H54 (cell line): ENCODE measurements at places on chromosomes 6 and 20.

DNA sequence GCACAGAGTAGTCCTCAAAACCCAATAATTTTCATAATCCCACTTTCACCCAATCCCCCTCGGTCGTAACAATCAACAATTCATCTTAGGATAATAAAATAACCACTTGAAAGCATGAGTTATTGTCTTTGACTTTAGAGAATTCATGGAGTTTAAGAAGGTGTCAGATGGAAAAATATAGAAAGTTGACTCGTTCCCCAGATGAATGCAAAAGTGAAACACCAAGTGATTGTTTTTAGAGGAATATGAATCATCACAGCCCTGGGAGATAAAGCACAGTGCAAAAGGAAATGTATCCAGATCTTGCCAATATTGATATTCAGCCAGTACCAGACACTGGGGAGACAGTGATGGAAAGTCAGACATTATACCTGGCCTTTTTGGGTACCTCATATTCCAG is 860.5 kb downstream of the DHX35 start:
- DNase-seq: no peak

- no peak for DNase-seq
Measured at GRCh38 chr6:168028181-168028580, 30.7 kb downstream of the KIF25 start.

DNA sequence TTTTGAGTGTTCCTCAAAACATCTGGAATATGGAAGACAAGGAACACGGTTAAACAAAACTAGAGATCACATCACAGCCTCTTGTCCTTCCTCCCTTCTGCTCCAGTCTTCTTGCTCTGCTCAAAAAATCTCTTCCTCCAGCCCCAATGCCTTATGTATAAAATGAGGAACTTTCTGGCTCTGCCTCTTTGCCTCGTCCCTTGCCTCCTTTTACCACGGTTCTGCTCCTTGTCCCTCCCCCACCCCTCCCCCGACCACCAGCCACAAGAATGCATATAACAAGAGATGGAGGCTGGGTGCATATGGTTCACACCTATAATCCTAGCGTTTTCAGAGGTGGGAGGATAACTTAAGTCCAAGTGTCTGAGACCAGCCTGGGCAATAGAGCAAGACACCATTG is 43.6 kb downstream of the PLAGL2 start:
- DNase-seq: no peak

GRCh38 chr20:20461551-20461950 is 93.6 kb downstream of the INSM1 start:
- no peak for DNase-seq

GRCh38 chr6:36350681-36351571 is 14.2 kb upstream of the BNIP5 start:
- no peak for DNase-seq
